Heart left ventricle (tissue), 16 donors: ENCODE measurements at places on chromosomes 6 and 20. TPM values are rescaled to one million over a fixed set of nuclear protein-coding genes. Genes with fewer than 3 reads are reported as not detected.
A peak's percentile ranks its signal among the peaks of the same experiment; 100 is the strongest.

Gene TTLL9
- total RNA-seq: not detected

Gene CDH4
- total RNA-seq: 0.05 TPM

Gene NRSN1
- not detected for total RNA-seq

Gene ARMC12
- not detected for total RNA-seq

Gene BPI
- total RNA-seq: not detected

Gene MRAP2
- 0.28 TPM for total RNA-seq

Gene BHLHE23
- total RNA-seq: not detected

DNA sequence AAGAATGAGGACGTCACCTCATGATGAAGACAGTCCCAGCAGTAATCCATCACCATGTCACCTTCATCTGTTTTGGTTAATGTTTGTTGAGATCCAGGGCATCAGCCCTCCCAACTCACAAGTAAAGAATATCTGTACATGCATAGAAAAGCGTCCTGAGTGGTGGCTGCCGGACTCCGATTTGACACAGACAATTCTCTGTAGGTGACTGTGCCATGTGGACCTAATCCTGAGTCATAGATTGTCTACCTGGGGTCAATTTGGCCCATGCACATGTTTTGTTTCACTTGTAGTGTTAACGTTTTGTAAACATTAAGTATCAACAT is 168.4 kb upstream of the UST start:
- DNase-seq: no peak
- H3K4me3 ChIP-seq: no peak overlapping the region
- no peaks in the 10 kb centered on the region for H3K36me3 ChIP-seq
- no peak overlapping the region for H3K27ac ChIP-seq
- H3K27me3 ChIP-seq: peaks cover 3% of the 10 kb centered on the region

- H3K36me3 ChIP-seq: no peaks in the 10 kb centered on the region
- H3K4me3 ChIP-seq: no peak overlapping the region
- no peak for DNase-seq
- H3K27me3 ChIP-seq: no peaks in the 10 kb centered on the region
- no peak overlapping the region for H3K27ac ChIP-seq
- no peaks in the 10 kb centered on the region for H3K4me1 ChIP-seq
Measured at GRCh38 chr20:5674176-5674660, 76.0 kb upstream of the SHLD1 start.

DNA sequence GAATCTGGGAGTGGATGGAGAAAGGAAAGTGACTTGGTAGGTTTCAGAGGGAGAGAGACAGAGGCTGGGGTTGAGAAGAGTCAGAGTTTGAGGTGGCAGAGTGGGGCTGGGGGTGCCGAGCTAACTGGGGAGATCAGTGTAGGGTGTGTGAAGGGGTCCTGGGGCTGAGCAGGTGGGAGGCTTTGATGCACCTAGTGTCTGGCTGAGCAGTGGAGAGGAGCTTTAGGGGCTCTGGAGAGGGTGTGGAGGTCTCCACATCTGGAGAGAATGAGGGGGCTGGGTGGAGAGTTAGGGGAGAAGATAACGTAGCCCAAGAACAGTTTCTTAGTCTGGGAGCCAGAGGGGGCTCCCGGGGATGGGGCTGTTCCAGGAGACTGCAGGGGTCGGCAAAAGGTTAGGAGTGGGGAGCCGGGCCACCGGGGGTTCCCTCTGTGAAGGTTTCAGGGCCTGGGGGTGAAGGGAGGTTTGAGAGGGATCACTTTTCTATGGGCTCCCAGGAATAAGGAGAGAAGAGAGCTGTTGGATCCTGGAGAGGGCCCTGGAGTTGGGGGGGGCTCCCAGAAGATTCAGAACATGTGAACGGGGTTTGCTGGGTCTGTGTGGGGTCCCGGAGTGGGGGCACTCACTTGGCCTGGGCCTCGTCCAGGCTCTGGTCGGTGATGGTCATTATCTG is 797 bp downstream of the PBX2 start:
- peaks cover 53% of the 10 kb centered on the region for H3K4me1 ChIP-seq
- no peaks in the 10 kb centered on the region for H3K27me3 ChIP-seq
- H3K36me3 ChIP-seq: peaks cover 29% of the 10 kb centered on the region
- H3K4me3 ChIP-seq: peak overlapping the region; percentile 86

DNA sequence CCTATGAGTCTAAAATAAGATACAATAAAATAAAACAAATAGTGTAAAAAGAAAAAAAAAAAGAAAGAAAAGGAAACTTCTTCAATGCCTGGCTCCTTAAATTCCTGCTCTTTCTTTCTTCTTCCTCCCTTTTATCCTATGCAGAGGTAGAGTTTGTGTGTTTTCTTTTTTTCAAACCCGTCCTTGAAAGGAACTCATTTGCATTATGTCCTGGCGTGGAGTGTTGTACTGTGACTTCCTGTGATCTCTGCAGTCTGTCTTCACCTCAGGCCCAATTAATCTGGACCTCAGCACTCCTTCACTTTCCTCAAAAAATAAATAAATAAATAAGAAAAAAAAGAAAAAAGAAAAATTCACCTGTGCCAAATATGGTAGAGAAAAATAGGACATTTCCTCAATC is 541.9 kb upstream of the SPTLC3 start:
- no peak overlapping the region for H3K4me3 ChIP-seq
- no peak for DNase-seq
- H3K27ac ChIP-seq: no peak overlapping the region
- no peaks in the 10 kb centered on the region for H3K27me3 ChIP-seq
- H3K36me3 ChIP-seq: no peaks in the 10 kb centered on the region

- no peak overlapping the region for H3K27ac ChIP-seq
- no peaks in the 10 kb centered on the region for H3K4me1 ChIP-seq
- no peaks in the 10 kb centered on the region for H3K36me3 ChIP-seq
- no peak overlapping the region for H3K4me3 ChIP-seq
- DNase-seq: no peak
- H3K27me3 ChIP-seq: no peaks in the 10 kb centered on the region
Measured at GRCh38 chr20:2234598-2235191, 61.1 kb upstream of the TGM3 start.

- H3K4me3 ChIP-seq: no peak overlapping the region
- no peak overlapping the region for H3K27ac ChIP-seq
- H3K36me3 ChIP-seq: no peaks in the 10 kb centered on the region
Measured at GRCh38 chr6:84344005-84344404, 116.6 kb upstream of the CEP162 start.

- peaks cover 12% of the 10 kb centered on the region for H3K4me1 ChIP-seq
- H3K27ac ChIP-seq: peak overlapping the region; percentile 88
- H3K4me3 ChIP-seq: no peak overlapping the region
- no peaks in the 10 kb centered on the region for H3K27me3 ChIP-seq
Measured at GRCh38 chr20:19784511-19785172, 26.6 kb downstream of the RIN2 start.

DNA sequence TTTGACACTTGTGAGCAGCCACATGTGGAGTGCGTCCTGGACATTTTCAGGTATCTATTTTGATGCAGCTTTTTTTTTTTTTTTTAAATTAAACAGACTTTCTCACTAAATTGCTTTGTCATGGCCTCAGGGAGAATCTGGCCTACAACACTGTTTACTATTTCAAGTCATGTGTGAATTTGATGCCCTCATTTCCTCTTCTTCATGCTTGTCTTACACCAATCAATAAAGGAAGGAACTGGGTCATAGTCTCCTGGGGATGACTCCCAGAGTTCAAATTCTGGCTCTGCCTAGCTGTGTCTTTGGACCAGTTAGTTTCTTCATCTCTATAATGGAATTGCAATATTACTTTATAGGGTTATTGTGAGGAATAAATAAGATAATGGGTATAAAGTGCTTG is 554.1 kb downstream of the PRKN start:
- no peak for DNase-seq
- no peaks in the 10 kb centered on the region for H3K4me1 ChIP-seq
- no peak overlapping the region for H3K27ac ChIP-seq
- no peaks in the 10 kb centered on the region for H3K36me3 ChIP-seq
- no peak overlapping the region for H3K4me3 ChIP-seq

GRCh38 chr6:111750753-111751673 is 122.2 kb downstream of the FYN start:
- no peak overlapping the region for H3K4me3 ChIP-seq
- no peak for DNase-seq
- no peaks in the 10 kb centered on the region for H3K27me3 ChIP-seq
